ENCODE measurements at places on chromosomes 5 and 9. TPM values are rescaled to one million over a fixed set of nuclear protein-coding genes. Genes with fewer than 3 reads are reported as not detected.

Gene ZBED3
- polyA plus RNA-seq = 1.4 TPM

Gene BAAT
- polyA plus RNA-seq = not detected

DNA sequence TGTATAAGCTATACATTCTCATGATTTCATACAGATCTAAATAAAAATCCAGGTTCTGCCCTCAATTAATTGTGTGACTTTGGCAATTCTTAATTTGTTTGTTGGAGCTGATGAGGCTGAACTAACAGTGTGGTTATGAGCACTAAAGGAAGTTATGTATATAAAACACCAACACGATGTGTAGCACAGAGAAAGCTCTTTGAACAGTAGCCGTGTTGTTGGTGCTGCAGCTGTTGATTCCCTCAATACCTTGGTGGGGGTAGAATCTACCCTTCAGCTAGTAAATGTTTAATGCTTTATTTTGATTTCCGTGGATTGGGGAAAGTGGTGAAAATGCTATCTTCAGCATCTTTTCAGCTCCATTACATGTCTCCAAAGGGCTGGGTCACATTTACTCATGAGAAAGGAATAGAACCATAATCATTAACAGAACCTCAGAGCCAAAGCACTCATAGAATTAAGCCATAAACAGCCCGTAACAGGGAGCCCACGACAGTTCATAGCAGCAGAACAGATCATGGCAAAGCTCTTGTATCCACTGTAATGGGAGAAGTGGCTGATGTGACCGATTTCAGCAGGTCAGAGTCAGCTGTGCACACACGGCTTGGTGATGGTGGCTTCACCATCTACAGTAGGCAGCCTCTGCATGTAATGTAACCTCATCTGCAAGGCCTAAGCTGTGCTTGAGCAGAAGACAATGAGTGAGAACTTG is 332.7 kb downstream of the DIRAS2 start:
- DNase-seq = no peak

DNA sequence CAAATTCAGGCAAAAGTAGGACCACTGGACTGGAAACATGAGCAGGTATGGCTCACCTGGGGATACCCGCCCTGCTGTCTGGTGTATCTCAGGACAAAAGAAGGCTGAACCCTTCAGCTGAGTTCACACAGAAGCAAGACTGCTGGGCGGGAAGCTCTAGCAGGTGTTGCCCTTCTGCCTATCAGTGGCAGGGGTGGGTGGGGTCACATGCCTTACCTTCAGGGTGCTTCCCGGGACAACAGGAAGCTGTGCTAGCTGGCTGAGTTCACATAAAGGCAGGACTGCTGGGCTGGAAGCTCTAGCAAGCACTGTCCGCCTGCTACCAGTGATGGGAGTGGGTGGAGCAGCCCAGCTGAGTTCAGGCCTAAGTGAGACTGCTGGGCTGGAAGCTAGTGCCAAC is 498.8 kb upstream of the ZNF608 start:
- no peak for DNase-seq

DNA sequence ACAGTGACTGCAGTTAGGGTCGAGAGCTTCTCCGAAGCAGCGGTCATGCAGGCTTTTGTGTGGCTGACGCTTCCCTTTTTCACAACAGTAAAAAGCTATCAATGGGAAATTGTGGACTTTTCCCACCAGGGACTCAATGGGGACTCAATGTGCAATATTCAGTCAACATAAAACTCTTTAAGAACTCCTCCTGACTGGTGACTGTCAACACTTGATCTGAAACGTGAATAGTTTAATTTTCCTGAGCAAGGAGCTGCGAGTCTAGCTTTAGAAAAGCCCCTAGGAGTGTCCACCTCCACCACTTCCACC is 28.7 kb downstream of the EXOC3 start:
- no peak for DNase-seq

DNA sequence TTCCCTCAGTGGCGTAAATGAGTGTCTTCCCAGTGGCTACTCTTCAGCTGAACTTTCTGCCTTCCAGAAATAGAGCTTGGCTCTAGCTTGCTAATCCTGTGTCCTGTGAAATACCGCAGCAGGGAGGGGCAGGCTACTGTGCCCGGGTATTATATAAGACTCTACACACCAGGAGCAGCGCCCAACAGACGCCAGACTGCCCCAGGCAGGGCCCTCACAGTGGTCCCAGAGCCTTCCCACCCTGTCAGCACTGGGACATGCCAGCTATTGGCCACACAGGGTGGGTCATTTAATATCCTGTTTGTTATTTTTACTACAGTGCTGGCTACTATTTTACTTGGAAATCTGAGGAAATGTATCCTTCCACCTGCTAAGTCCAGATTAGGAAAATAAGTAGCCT is 121.0 kb downstream of the FEM1C start:
- DNase-seq = no peak

Gene SH2D3C
- polyA plus RNA-seq = 20.9 TPM

GRCh38 chr9:90919883-90920282 is 118.3 kb downstream of the SYK start:
- no peak for DNase-seq

DNA sequence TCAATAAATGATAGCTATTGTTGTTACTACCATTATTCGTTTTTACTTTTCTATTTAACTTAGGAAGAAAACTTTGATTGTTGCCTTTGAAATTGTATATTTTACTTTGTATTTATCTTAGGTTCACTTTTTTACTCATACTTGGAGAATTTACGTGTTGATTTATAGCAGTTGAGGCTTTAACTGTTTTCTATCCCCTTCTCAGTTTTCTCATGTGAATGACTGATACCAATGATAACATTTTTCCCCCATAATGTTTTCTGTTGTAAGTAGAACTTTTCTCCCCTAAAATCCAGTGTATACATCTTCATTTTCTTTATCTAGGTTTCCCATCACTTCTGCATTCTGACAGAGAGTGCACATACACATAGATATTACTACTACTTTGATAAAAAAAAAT is 54.4 kb downstream of the FSD1L start:
- no peak for DNase-seq

Gene SPINK7
- not detected for polyA plus RNA-seq

Gene AJM1
- polyA plus RNA-seq = 0.04 TPM

- no peak for DNase-seq
These were observed 200.4 kb downstream of the LRRC70 start for GRCh38 chr5:62779010-62779422.

- DNase-seq = no peak
These were observed 283.6 kb downstream of the EBF1 start for GRCh38 chr5:158816011-158816696.

GRCh38 chr5:59293700-59294099 is 599.8 kb downstream of the PDE4D start:
- no peak for DNase-seq

DNA sequence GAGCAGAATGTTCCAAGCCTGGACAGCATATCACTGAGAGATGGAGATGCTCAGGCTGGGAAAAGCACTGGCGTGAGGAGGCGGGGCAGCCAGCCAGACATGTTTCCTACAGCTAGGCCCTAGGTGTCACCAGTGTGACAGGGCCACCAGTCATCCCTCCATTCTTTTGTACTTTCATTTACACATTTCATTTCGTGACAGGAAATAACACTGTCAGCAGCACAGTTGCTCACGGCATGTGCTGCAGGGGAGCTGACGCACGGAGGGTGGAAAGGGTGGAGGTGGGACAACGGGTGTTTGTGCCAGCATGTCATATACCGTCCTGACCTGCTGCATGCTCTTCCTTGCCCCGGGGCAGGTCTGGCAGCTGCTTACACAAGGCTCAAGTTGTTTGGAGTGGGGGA is 14.8 kb upstream of the CEMIP2 start:
- peak; percentile 60 for DNase-seq

GRCh38 chr5:126953640-126954039 is 76.7 kb downstream of the MARCHF3 start:
- no peak for DNase-seq

DNA sequence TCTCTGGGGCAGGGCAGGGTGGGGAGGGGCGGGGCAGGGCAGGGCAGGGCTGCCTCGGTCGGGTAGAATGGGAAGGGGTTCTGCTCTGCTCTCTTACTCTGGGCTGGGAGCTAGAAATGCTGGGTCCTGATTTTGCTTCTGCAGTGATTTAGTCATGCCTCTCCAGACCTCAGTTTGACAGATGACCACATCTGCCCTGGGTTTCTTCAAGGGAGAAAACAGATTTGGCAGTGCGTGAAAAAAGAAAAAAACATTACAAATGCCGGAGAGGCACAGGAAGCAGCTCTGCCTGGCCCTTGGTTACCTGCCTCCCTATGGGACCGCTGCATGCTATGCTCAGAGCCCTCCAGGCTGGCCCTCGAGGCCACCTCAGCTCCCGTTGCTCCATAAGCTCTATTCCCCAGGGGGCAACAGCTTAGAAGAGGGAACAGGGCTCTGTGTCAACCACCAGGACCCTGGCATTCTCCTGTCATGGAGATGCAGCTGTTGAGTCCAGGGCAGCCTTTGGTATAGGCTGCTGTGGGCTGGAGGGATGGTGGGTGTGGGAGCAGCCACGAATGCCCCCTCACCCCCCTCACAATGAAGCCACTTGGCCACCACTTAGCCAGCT is 53.2 kb upstream of the UBTD2 start:
- DNase-seq = no peak

- DNase-seq = no peak
These were observed 71.0 kb downstream of the BRINP1 start for GRCh38 chr9:119298076-119298853.
